NCI-H226 (cell line): ENCODE measurements at places on chromosomes 4 and X.

DNA sequence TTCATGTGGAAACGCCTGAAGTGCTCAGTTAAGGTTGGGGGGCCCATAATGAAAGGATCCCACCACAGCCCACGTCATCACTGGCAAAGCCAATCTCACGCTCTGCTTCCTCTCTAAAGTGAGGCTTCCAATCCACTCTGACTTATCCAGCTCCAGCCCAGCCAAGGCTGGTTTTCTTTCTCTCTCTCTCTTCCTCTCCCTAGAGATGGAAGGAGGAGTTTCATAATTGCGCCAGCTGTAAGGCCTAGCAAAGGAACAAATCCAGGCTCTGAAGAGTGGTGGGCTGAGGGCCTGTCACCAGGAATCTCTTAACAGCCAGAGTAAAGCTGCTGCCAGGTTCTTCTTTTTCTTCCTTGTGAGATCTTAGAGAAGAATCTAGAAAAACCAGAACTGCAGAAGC, 20.7 kb upstream of the BCLAF3 start:
- DNase-seq = no peak

GRCh38 chrX:151505796-151506195, 57.7 kb upstream of the PASD1 start:
- peak; percentile 1 for DNase-seq

- no peak for DNase-seq
Observed at GRCh38 chr4:74235135-74235534, 73.1 kb upstream of the EPGN start.

DNA sequence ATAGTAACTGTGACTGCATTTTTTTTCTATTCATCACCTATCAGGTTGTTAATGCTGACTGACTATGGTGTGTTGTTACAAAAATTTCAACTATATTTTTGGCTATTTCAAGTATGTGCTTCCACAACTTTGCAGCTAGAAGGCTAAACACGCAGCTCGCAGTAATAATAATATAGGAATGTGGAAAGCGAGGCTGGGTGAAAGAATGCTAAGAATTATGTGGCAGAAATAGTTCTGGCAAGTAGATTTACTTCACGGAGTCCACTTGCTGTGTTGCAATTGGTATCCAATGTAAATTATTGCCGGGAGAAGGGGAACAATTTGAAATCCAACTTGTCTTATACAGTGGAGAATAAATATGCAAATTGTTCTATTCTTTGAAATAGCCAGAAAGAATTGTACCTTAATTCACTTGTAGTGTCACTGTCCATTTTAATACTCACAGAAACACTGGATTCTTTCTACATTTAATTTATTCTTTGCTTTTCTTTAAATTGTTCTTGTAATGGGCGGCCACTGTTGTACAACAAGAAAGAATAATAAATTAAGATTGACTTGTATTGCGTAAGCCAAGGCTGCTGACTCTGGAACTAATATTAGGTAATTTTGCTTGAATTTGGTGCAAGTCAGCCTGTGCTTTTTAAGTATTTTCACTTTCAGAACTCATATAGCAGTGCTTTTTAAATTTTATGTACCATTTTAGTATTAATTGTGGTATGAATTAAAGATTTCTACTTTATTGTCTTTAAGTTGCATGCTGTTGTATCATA, 154.9 kb downstream of the FRMPD4 start:
- DNase-seq = peak; percentile 54

DNA sequence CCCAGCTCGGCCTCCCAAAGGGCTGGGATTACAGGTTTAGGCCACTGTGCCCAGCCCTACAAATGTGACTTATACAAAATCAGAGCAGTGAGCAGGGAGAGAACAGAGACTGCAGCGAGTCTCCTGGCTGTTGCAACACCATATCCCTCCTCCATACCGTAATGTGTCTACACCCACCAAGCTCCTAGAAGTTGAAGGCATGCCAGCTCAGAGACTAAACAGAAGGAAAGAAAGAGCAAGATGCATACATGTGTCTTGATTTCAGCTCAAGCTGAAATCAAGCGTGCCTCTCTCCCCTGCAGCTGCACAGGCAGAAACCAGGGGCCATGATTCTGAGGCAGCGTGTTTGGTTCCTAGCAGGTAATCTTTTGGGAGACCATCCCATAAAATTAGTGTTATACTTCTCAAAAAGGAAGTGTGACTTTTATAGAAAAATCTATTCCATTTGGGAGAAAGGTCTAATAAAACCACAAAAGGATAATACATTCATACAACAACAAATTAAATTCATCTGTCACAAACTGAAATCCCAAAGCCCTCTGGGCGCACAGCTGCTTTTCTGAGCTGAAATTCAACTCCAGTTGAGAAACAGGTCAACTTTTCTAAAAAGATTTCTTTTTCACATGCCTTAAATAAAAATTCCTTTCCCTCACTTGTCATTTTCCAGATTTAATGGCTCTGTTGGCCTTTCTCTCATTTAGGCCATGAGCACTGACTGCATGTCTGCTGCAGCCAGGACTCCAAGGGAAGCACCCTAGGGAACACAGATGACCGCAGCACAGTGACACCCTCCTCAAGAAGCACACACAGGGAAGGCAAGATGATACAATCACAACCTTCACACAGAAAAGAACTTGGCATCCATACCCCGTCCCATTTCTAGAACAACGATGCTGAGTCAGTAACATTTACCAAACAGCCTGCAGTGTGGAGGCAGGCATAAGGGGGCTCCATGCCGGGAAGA, 34.4 kb downstream of the AFAP1 start:
- peak; percentile 78 for DNase-seq

DNA sequence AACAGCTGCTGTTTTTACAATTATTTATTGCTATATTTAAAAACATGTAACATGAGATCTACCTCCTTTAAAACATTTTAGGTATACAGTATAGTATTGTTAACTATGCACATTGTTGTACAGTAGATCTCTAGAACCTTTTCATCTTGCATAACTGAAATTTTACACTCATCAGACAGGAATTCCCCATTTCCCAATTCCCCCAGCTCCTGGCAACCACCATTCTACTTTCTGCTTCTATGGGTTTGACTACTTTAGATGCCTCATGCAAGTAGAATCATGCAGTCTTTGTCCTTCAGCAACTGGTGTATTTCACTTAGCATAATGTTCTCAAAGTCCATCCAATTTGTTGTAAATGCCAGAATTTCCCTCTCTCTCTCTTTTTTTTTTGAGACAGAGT, 9.7 kb upstream of the LSM6 start:
- DNase-seq = peak; percentile 80

DNA sequence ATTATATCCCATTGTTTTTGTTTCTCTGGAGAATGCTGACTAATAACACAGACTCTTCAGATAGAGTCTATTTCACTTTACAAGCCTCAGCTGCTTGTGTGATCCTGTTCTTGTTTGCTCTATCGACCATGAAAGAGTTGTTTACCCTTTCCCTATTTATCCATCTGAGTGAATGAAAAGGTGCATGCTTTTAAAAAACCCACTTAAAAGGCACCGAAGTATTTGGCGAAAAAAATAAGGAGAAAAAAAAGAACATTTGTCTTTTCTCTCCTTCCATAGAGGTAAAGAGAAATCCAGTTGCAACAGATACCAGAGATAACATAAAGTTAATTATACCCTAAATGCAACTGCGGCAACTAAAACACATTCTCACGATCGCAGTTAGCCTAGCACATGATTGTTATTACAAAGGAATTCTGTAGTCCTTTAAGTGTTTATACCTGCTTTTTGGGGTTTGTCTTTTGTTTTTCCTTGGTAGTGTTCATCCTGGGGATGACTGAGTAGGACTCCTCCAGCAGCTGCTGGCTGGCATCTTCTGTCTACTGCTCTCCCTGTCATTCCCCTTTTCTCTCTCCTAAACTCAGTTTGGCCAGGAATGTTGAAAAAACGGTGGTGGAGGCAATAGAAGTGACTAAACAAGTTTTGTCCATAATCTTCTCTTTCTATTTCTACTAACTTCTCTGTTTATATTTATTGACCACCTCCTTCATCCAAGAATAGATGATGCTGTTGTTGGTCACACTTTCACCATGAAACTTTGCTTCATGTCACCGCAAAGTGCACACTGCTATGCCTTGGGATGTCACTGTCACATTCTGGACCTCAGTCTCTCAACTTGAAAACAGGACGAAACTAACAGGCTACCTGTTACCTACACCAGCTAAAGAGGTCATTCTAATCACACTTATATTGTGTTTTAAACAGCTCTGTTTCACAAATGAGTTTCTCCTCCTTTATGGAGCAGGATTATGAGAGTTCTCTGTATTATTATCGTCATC, 41.9 kb upstream of the FRAS1 start:
- DNase-seq = no peak

DNA sequence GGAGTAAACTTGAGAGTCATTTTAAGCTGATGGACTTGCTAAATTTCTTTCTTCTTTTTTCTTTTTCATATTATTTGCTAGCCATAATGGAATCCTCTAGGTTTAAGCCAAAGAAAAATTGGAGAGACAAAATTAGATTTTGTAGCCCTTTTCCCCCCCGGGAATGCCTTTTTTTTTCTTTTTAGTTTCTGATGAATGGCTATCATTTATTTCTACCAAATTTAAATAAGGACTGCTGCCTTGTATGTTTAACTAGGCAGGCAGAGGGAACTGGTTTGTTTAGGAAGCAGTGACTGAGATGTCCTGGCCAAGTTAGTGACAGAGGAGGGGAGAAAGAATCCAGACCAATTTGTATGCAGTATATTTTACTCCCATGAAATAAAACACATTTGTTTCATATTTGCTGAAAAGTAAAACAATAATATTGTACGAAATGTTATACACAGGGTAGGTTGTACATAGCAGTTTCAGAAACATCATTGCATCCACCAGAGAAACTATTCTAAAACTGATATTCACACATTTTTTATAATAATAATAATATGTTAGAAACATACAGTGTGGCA, 5.7 kb downstream of the PITX2 start:
- DNase-seq = no peak

GRCh38 chr4:90181644-90182043, 54.5 kb downstream of the CCSER1 start:
- DNase-seq = no peak

- no peak for DNase-seq
Observed at GRCh38 chrX:129613596-129613995, 41.2 kb downstream of the APLN start.

DNA sequence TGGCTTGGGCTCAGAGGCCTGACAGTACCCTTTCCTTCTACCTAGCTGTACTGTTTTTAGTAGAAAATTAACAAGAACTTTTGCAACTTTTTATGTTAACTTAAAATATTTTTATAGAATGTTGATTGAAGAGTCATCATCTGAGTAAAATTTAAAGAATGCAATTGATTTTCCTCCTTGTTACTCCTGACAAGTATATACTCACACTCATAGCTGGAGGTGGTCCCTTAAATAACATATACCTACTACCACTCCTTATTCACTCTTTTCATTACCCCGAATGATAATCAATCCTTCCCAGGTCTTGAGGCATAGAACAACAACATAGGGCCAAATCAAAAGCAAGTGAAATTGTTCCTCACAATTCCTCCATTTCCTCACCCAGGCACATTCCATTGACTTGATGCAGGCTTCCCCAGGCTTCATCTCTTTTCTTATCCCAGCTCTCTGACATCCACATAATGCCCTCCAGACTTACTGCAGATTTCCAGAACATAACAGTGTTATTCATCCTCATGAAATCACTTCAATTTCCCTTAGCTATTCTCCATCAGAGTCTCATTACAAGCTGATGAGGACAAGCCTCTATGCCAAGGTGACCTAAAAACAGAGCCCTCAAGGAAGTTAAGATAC, 73.2 kb upstream of the ANXA10 start:
- DNase-seq = peak; percentile 61

- no peak for DNase-seq
Observed at GRCh38 chrX:48636776-48637175, 39.5 kb downstream of the WDR13 start.

GRCh38 chr4:20623939-20624338, 76.3 kb upstream of the PACRGL start:
- DNase-seq = no peak

- DNase-seq = no peak
Observed at GRCh38 chr4:9599266-9599665, 155.1 kb downstream of the DEFB131A start.

DNA sequence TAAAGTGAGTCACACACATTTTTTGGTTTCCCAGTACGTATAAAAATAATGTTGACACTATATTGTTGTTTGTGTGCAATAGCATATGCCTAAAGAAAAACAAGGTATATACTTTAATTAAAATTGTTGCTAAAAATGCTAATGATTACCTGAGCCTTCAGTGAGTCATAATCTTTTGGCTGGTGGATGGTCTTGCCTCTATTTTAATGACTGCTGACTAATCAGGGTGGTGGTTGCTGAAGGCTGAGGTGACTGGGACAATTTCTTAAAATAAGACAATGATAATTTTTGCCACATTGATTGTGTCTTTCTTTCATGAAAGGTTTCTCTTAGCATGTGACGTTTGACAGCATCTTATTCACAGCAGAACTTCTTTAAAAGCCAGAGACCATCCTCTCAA, 21.0 kb upstream of the ANXA10 start:
- DNase-seq = no peak

GRCh38 chr4:99608417-99608816, 33.8 kb downstream of the MTTP start:
- DNase-seq = no peak

GRCh38 chr4:68904786-68905185, 46.8 kb downstream of the UGT2A3 start:
- no peak for DNase-seq

GRCh38 chr4:113745711-113746110, 15.8 kb downstream of the CAMK2D start:
- no peak for DNase-seq

DNA sequence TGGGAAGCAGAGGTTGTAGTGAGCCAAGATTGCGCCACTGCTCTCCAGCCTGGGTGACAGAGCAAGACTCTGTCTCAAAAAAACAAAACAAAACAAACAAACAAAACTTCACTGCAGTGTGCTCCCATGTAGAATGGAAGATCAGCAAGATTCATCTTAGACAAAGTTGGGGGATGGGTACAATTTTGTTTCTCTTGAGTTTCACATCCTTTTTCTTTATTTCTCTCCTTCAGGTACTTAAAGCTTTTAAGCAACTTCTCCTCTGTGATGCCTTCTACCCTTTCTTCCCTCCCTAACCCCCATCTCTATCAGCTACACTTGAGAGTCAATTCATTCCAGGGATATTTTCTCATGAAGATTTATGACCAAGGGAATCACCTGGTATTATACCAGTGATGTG, 15.5 kb upstream of the RBBP7 start:
- DNase-seq = no peak
